HFFc6 (cell line): ENCODE measurements at places on chromosomes 5 and 9. TPM values are rescaled to one million over a fixed set of nuclear protein-coding genes. Genes with fewer than 3 reads are reported as not detected.

DNA sequence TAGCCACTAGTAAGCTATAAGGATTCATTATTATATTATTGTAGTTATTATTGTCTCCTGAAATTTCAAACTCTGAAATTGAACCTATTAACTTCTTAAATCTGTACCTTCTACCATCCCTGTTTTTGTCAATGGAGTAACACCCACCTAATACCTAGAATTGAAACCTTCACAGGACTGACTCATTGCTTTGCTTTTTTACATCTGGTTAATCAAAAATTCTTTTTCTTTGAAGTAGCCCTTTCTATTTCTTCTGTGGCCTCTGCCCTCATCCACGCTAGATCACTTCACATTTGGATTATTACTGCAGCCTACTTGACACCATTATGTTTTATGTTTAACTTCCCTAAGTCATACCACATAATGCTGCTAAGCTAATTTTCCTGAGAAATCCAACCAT lies 35.6 kb downstream of the RBM27 start:
- DNase-seq = no peak

Gene LRRC19
- total RNA-seq = not detected in 3 replicates

Gene CTSL
- total RNA-seq = 189 to 208 TPM (median 204 TPM) in 3 replicates

- DNase-seq = peak; percentile 72
Measured at GRCh38 chr9:86946201-86947145, 833 bp downstream of the GAS1 start.

DNA sequence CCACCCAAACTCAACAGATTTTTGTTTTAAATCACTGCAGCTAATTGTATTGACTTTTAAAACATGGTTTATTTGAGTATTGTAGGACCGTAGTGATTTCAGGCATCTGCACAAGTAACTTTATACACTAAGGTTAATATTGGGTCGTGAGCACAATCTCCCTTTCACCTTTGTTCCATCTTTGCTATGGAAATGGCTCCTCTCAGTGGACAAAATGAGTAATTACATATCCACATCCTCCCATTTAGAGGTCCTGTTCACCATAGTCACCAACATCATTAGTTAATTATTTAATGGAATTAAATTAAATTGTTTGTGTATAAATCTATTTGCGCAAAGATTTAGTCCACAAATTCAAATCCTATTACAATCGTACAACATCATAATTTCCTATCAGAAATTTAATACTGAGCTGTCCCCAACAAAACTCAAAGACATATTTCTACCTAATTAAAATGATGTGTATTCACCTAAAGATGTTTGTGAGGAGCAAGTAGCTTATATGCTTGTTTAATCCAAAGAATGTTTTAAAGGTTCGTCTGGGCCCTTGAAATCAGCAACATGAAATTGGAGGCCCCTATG lies 173.0 kb upstream of the DAPK1 start:
- DNase-seq = peak; percentile 49

- peak; percentile 18 for DNase-seq
Measured at GRCh38 chr9:4382722-4383317, 83.0 kb upstream of the GLIS3 start.

Gene CCDC152
- 0.57 and 5.8 TPM in 2 replicates for total RNA-seq
